Effector memory CD4-positive, alpha-beta T cell (primary cell): ENCODE measurements at places on chromosomes 11 and 22.
A peak's percentile ranks its signal among the peaks of the same experiment; 100 is the strongest.

GRCh38 chr11:86896441-86896841 lies 58.8 kb downstream of the FZD4 start:
- no peak for DNase-seq

DNA sequence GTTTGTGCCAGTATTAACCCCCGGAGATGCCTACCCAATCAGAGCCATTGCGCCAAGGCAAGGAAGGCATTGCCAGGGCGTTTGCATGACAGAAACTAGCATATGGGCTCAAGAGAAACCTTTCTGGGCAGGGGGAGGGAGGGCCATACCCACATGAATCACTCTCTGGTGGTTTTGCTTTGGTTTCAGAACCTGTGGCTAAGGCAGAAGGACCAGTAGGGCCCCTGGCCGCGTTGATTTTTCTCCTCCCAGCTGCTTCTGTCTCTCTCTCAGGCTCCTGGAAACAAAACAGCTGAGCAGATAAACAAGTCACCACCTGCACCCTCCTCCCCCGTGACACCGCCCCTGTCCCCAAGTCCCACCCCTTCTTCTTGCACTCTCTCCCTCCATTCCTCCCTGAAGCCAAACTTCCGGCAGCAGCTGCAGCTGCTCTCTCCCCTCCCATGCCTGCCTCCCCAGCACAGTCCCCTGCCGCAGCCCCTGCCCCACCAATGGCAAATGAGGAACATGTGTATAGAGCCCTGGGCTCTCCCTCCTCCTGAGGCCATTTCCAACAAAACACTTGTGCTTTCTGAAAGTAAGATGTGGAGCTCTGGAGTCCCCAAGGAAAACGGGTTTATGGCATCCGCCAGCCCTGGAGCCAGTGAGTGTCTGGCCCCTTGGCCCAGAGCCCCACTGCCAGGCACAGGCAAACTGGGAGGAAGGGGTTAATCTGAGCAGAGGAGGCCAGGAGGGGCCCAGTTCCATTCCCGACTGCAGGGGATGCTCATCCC lies 39.0 kb upstream of the ADA2 start:
- no peak for DNase-seq

- DNase-seq = no peak
Observed at GRCh38 chr11:40118780-40119179, 1340.7 kb downstream of the LRRC4C start.

GRCh38 chr11:78323363-78323762 lies 94.3 kb downstream of the GAB2 start:
- DNase-seq = no peak

GRCh38 chr11:130087294-130087926 lies 17.7 kb downstream of the APLP2 start:
- DNase-seq = no peak

GRCh38 chr11:35272391-35272902 lies 133.5 kb downstream of the CD44 start:
- DNase-seq = peak; percentile 4

GRCh38 chr22:50269970-50270665 lies at the start of gene MAPK11:
Gene MAPK11, minus strand, starts transcription at chr22:50270380. Its CDS starts 88 bp downstream, at chr22:50270292.
- peak; percentile 68 for DNase-seq

DNA sequence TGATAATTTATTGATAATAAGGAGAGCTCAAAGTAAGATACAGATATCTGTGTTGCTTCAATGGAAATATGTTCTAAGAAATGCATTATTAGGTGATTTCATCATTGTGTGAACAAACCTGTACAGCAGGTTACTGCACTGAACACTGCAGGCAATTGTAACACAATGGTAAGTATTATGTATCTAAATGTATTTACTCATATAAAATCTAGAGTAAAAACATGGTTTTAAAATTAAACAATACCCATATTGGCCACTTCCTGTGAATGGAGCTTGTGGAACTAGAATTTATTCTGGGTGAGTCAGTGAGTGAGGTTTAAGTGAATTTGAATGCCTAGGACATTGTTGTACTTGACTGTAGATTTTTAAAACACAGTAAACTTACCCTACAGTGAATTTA lies 722.9 kb upstream of the RAG2 start:
- DNase-seq = no peak

GRCh38 chr11:73536961-73537360 lies 61.0 kb downstream of the FAM168A start:
- no peak for DNase-seq

GRCh38 chr22:17369439-17370025 lies at the start of gene CECR2:
Gene CECR2, plus strand, starts transcription at chr22:17369460. Its CDS starts 324 bp downstream, at chr22:17369784.
- no peak for DNase-seq

GRCh38 chr11:20762980-20763379 lies 93.6 kb downstream of the NELL1 start:
- DNase-seq = no peak

GRCh38 chr11:35419184-35419829 lies at the start of gene SLC1A2:
Gene SLC1A2, minus strand, starts transcription at chr11:35419558. Its CDS starts 592 bp downstream, at chr11:35418966.
- DNase-seq = no peak

DNA sequence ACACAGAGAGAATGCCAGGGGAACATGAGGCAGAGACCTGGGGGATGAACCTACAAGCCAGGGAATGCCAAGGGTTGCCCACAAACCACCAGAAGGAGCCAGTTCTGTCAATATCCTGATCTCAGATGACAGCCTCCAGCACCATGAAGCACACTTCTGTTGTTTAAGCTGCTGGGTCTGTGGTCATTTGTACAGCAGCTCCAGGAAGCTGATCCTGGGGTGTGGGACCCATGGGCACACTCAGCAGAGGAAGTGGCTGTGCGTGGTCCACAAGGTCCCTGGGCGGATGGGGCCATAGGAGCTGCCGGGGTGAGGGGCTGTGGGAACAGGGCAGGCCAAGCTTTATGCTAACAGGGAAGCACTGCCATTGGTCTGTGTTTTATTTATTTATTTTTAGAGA lies 12.1 kb downstream of the PPM1F start:
- DNase-seq = no peak

DNA sequence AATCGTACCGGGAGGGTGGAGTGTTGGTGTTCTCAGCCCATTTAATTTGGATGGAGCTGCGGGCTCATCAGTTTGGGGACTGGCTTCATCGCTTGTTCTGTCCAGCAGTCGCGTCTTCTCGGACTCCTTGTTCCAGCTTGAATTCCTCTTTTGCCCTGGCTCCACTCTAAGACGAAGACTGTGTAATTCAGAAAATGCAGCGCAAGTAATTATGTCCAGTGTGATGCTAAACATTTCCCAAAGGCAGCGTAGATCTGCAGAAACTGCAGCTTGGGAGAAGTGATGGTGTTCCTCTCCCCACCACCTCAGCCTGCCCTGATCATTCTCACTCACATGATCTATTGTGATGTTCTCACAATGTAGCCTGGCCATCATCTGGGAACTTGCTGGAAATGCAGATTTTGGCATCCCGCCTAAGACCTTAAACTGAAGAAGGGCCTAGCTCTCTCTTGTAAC lies 666 bp downstream of the SLC25A18 start:
- no peak for DNase-seq

- no peak for DNase-seq
Observed at GRCh38 chr22:40954113-40954512, 2.9 kb downstream of the RBX1 start.

DNA sequence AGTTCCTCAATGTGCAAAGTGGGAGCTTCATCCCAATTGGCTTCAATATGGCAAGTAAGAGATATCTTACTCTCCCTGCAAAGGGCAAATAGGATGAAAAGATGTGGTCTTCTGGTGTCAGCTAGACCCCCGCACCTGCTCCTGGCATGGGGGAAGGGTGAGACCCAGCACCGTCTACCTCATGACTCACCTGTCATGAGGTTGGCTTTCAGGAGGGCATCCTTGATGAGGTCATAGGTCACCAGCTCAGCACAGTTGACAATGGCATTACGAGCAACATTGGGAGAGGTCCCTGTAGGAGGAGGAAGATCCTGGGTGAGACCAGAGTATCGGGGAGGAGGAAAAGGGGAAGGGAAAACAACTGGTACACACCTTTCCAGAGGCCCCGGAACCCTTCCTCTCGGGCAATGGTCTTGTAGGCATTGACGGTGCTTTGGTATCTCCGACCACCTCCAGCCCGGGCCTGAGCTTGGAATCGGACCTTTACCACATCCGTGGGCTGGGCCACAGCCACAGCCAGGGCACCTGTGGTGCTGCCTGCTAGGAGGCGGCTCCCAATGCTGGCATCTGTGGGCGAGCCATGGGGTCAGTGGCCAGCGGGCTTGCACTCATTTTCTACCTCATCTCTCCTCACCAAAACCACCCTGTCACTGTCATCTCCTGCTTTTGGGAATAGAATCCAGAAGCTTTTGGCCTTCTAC lies 6.0 kb downstream of the UCP2 start:
- no peak for DNase-seq

GRCh38 chr11:105179542-105180278 lies 40.1 kb upstream of the CARD18 start:
- DNase-seq = no peak

GRCh38 chr11:130516554-130517505 lies 68.4 kb downstream of the ADAMTS15 start:
- no peak for DNase-seq

- peak; percentile 63 for DNase-seq
Observed at GRCh38 chr22:21567456-21568346, at the start of gene UBE2L3. Gene UBE2L3, plus strand, starts transcription at chr22:21567714. Its CDS starts 31 bp downstream, at chr22:21567745.

GRCh38 chr22:27224485-27225374 lies 567.3 kb downstream of the MIAT start:
- DNase-seq = no peak

GRCh38 chr11:105109855-105110687 lies 29.5 kb downstream of the CARD18 start:
- no peak for DNase-seq

DNA sequence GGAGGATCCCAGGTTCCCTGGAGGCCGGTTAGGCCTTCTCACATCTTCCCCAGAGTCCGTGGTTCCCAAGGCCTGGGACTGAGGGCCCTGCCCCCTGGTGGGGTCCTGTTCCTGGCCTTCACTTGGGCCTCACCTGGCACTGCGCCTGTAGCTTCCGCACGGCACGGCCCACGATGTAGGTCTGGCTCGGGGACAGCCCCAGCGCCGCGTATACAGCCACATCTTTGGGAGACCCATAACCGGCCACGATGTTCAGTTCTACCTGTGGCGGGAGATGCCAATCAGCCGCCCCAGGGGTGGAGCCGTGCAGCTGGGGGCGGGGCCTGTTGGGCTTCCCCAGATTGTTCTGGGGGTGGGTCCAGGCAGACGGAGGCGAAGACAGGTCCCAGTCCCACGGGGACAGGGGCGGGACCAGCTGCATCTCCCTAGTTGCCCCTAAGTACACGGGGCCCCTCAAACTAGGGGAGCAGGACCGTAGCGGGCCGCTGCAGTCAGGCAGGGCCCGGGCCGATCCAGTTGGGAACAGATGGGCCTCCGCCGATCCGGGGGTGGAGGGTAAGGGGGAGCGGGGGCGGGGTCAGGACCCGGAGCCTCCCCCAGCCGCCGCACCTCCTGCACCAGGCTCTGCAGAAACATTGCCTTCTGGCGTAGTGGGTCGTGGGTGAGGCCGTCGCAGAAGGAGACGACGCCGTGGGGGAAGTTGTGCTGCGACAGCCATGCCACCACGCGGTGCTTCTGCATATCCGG lies 10.1 kb downstream of the AIP start:
- DNase-seq = no peak

DNA sequence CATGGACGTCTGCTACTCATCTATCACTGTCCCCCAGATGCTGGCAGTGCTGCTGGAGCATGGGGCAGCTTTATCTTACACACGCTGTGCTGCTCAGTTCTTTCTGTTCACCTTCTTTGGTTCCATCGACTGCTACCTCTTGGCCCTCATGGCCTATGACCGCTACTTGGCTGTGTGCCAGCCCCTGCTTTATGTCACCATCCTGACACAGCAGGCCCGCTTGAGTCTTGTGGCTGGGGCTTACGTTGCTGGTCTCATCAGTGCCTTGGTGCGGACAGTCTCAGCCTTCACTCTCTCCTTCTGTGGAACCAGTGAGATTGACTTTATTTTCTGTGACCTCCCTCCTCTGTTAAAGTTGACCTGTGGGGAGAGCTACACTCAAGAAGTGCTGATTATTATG lies 9.2 kb upstream of the OR9Q2 start:
- DNase-seq = no peak

DNA sequence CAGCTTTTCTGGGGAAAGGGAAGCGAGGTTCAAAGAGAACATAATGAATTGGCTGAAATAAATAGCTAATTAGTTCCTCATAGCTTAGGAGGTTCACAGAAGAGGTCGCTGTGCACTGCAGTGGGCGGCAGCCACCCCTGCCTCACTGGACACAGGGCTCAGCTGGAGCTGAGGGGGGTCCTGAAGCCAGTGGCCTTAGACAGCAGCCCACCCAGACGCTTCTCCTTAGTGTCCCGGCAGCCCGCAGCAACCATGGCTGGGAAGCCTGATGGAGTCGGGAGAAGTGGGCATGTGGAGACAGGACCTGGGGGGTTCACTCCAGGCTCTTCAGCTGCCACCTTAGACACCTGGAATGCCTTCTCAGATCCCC lies 75.4 kb downstream of the TRIM29 start:
- DNase-seq = no peak

DNA sequence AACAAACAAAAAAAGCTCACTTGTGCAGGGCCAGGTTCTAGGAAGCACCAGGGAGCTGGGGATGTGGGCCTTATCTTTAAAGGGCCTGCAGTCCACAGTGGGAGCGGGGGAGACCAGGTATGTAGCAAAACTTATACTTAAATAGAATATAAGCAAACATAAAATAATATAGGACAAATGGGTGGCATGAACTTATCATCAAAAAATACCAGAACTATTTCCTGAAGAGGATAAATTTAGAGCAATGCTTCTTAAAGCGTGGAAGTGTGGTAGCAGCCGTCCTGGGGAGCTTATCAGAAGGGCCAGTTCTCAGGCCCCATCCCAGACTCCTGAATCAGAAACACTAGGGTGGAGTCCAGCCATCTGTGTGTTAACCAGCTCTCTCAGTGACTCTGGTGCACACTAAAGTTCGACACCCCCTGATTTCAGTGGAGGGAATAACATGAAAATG lies 9.3 kb downstream of the VPS26B start:
- no peak for DNase-seq

DNA sequence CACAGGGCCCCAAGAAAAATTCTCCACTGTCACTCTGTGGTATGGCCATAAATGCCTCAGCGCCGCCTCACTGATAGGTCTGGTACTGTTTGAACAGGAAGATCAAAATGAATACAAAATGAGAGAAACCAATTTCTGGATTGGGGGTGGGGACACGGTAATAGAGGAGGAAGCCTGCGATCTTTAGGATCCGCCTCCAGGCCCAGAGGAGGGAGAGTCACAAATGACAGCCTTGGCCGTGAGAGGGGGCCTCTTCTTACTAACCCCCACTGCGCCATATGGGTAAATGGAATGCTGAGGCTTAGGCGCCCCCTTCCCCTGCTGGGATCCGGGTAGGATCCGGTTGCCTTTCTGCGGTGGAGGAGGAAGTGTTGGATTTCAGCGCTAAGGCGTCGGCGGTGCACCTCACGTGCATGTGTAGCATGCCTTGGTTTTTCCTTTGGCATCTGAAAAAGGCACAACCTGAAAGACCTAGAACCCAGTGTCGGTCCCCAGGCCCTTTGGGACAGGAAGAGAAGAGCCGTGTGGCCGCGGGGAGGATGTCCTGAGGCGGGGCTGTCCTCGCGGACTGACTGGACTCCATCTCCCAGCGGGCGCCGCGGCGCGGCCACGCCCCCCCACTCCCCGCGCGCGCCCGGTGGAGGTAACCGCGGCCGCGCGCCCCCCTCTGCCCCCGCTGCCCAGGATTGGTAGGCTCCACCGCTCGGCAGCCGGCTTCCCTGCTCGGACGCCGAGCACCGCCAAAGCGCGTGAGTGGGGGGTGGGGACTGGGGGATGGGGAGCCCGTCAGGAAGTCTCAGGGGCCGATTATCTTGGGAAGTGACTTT lies 718 bp upstream of the MADD start:
- peak; percentile 71 for DNase-seq
